ENCODE measurements at places on chromosomes 11 and 22.

DNA sequence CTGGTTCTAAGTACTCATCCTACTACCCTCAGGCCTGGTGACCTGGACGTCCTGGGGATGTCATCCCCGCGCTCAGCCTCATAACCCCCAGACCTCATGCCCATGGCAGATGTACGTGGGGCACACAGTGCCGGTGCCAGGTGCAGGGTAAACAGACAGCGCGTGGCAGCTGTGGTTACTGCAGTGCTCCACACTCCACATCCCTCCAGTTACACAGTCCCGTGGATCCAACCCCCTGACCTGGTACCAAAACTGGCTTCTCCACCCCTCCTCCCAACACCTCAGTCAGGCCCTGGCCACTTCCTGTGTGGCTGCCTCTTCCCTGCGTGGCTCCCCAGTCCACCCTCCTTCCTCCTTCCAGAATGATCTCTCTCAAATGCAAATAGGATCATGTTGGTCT lies 95.2 kb downstream of the DSCAML1 start:
- no peak for DNase-seq

- no peak for DNase-seq
Observed at GRCh38 chr11:73203322-73203721, 14.8 kb upstream of the P2RY2 start.

DNA sequence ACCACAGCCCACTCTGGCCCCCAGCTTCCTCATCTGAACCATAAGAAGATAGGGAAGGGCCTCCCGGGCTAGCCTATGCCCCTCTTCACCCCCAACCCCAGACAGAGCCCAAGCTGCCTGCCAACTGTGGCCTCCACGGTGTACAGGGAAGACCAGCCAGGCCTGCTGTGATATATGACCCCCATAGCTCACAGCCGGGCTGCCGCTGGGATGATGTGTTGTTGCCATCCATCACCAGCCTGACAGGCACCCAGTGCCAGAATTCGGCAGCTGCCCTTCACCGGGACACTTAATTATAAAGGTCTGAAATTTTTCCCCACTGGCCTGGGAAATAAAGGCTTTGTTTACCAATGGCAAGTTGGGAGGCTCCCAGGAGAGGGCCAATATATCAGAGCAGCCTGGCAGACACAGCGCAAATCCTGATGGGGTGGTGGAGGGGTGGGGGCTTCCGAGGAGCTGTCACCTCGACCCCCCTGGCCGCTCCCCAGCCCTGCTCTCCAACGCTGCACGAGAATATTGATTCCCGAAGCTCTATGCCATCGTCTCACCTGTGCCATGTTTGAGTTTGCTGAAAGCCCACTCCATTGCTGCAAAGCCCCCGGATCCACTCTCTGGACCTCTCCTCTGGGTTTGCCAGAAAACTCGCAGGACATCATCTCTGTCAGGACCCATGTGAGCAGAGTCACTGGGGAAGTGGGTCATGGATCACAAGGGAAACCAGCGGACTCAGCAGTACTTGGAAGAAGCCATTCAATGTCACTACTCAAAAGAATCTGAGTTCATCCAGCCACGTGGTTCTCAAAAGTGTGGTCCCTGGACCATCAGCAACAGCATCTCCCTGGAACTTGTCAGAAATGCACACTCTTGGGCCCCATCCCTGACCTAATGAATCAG lies 296.9 kb downstream of the MN1 start:
- DNase-seq: no peak

GRCh38 chr22:45852826-45853225 lies 124.1 kb downstream of the WNT7B start:
- no peak for DNase-seq

- no peak for DNase-seq
Observed at GRCh38 chr22:49469896-49470740, 357.6 kb downstream of the BRD1 start.

GRCh38 chr22:36329254-36330078 lies 58.3 kb downstream of the MYH9 start:
- peak; percentile 94 for DNase-seq

DNA sequence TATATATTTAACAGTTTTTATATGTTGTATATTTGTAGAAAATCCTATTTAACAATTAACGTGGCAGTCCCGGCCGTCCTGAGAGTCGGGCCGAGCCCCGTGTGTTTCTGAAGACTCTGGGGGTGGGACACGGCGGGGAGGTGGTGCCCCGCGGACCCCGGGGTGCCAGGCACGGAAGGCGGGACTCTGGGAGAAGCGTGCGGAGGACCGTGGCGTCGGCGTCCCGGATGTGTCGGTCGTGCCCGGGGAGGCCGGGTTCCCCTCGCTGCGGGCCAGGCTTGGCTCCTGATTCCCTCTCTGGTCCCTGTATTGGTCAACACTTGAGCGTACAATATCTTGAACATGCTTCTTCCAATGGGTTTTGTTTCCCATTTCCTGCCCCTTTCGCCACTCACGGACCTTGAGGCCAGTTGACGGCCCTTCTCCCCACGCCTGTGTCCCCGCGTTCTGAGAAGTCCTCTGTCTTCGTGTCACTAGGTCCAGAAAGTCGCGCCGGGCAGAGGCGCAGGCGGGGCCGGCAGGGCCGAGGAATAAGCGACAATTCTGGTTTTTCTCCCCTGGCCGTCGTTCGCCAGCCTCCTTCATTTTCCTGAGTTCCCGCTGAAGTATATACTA lies 1076.7 kb downstream of the BRD1 start:
- DNase-seq: no peak

DNA sequence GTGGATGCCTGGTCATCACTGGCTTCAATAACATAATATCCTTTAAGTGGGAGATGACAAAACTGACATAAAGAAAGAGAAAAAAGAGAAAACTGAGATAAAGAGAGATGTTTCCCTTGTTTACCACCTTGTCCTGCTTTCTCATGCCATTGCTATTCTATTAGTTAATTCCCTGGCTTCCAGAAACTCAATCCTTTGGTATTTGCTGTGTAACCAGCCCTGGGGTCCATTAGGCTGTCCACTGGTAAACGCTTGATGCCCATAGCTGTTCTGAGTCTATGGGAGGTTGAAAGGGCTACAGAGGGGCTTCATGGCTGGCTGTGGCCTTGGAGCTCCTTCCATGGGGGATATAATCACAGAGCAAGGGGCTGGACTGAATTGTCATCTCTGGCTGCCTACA lies 243.4 kb upstream of the PLET1 start:
- DNase-seq: no peak

- no peak for DNase-seq
Observed at GRCh38 chr22:36349726-36350125, 38.0 kb downstream of the MYH9 start.

- no peak for DNase-seq
Observed at GRCh38 chr22:24140357-24140756, 40.9 kb upstream of the SUSD2 start.

- DNase-seq: no peak
Observed at GRCh38 chr22:47063071-47063509, 300.6 kb downstream of the TBC1D22A start.

DNA sequence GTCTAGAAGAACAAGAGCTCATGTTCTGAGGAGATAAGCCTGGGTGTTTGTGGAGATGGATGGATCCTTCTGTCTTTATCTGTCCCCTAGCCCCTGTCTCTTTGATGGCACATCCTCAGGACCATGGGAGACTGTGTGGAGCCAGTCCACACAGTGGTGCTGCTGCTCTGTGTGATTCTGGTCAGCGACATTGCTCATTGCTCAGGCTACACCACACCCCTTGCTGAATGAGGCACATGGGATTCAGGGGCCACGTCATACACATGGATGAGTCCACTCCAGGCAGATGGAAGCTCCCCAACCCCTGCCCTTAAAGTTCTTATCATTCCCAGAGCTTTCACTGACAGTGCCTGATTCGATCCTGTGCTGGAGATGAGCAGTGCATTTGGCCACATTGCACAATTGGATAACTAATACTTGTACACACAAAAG lies 222.2 kb downstream of the NAV2 start:
- DNase-seq: no peak

- no peak for DNase-seq
Observed at GRCh38 chr11:10355257-10355661, 50.4 kb downstream of the ADM start.

DNA sequence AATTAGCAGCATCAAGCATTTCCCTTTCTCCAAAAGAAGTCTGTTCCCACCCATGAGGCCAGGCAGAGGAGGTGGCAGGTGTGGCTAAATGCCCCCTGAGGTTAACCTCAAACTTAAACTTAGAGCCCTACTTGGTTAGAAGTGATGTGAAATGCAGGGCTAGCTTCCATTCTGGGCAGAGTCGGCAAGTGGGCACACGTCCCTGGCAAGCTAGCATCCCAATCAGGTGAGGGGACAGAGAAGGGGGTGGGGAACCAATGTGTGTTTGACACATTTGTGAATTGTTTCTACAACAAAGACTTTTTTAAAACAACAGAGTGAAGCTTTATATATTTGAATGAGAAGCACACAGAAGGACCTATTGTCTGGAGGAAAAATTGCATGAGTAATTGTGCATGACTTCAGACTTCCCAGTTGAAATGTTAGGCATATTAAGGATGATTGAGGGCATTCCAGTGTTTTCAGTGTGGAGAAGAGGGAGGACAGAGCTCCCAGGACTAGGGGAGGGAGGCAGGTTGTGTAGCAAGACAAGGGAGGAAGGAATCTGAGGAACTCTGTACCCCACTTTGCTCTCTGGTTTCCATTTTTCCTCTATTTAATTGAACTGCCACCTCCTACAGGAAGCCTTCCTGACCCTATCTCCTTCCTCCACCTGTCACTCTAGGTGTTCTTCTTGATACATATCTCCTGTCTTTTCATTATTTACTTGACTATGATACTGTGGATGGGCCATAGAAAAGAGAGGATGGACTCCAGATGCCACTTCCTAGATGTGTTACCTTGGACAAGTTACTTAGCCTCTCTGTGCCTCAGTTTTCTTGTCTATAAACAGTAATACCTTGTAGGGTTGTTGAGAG lies 83.3 kb upstream of the PICALM start:
- DNase-seq: peak; percentile 65

- DNase-seq: peak; percentile 87
Observed at GRCh38 chr11:95977534-95978174, 53.7 kb upstream of the MTMR2 start.

- DNase-seq: no peak
Observed at GRCh38 chr22:32327596-32328171, 30.0 kb upstream of the RFPL3 start.

DNA sequence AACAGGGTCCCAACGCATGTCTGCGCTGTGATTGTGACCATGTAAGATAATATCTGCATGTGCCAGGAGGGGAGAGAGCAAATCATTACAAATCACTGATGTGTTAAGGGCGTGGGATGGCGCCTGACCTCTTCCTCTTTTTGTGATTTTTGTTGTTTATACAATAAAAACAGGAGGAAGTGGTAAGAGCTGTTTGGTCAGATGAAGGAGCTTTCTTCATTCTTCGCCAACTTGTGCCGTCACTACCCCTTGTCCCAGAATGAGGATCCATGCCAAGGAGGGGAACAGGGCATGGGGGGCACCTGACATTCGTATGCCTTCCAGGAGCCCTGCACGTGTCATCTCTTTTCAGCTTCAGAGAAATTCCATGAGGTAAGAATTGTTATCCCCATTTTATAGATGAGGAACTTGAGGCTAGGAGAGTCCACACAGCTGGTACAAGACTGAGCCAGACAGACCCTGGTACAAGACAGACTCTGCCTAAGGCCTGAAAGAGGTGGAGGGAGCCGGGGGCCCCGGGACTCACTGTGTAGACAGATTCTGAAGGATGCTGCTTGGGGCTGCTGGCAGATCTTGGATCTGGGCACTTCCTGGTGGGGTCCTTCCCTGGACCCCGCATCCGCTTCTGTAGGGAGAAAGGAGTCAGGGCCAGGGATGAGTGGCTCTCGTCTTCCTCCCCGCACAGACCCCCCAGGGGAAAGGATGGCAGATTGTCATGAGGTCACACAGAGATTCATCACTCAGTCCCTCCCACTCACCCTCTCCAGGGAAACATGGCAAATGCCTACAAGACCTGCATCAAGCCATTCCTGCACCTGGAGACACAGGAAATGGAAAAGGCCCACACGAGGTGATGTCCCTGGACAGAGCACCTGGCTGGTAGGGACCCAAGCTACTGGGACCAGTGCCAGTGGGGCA lies 34.6 kb downstream of the NFAM1 start:
- no peak for DNase-seq

GRCh38 chr11:60347084-60347797 lies 20.2 kb downstream of the MS4A6E start:
- DNase-seq: no peak

- no peak for DNase-seq
Observed at GRCh38 chr22:22458896-22459588, 49.5 kb downstream of the ZNF280B start.

- DNase-seq: no peak
Observed at GRCh38 chr11:72635309-72635915, 38.8 kb downstream of the PDE2A start.

DNA sequence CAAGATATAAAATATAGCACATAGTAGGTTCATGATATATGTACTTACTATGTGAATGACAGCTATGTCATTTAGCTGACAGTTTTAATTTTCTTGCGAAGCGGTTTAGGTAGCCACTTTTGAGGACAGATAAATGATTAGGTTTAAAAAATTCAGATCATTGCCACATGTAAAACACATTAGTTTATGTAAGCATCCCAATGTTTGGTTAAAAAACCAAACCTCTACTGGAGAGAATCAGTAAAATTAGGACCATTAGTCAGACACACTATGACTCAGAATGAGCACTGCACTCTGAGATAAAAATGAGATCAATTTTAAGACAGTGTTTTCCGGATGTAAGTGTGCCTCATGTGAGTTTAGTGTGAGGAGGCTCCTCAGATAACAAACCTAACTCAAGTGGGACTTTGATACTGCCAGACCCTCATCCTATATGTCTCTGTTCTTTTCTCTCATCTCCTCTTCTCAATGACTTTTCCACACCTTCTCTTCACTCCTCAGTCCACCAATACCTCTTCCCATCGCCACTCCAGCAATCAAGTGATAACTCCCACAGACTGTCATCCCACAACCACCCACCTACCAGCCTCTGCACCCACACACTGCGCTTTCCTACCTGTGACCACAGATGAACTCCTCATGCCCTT lies 6.8 kb upstream of the OR2AT4 start:
- peak; percentile 14 for DNase-seq

- DNase-seq: no peak
Observed at GRCh38 chr11:20611892-20612291, 12.5 kb downstream of the SLC6A5 start.

DNA sequence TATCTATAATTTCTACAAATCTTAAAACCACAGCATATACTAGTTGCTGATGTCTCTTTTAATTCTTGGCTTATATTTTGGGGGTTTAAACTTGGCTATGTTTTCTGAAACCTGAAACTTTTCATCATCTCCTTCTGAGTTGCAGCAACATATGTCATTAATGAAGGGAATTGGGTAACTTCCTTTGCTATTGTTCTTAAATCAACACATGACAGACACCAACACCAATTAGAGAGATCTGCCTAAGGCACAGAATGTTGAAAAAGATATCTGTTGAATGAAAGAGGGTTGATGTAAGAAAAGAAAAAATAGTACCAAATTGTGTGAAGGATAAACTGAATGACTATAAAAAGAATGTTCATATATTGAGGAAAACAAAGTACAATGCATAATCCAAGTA lies 10.3 kb upstream of the GAS2 start:
- DNase-seq: no peak

All from kidney capillary endothelial cell (primary cell).